ENCODE measurements at places on chromosomes 5 and 9.

- DNase-seq = no peak
These were observed at the start of gene BSPRY for GRCh38 chr9:113349445-113350094. BSPRY (plus strand) TSS chr9:113349541; CDS start chr9:113349580, 39 bp downstream.

- no peak for DNase-seq
These were observed 375.7 kb upstream of the PRR16 start for GRCh38 chr5:120088412-120088811.

- DNase-seq = no peak
These were observed 315.6 kb upstream of the DAB2 start for GRCh38 chr5:39740404-39740803.

DNA sequence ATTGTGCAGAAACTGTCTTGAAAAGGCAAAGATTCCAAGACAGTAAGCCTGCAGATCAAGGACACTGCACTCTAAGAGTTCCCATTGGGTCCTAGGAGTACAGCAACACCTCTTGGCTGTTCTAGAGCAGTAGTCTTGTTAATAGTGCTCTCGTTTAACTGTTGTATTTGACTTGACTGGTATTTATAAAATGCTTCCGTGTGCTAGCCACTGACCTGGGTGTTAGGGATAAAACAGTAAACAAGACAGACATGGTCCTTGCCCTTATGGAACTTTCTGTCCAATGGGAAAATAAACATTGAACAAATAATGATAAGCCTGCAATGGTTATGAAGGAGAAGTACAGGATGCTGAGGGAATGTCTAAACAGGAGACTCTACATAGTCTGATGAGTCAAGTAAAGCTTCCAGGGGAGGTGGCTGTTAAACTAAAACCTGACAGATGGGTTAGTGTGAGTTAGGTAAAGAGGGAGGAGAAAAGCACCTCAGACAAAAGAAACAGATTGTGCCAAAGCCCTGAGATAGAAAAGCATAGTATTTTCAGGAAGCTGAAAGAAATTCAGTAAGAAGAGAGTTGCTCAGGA, 33.3 kb downstream of the TDRD7 start:
- no peak for DNase-seq

GRCh38 chr9:20335668-20336332, 286.5 kb downstream of the MLLT3 start:
- DNase-seq = no peak

GRCh38 chr5:78604689-78605285, 43.8 kb downstream of the LHFPL2 start:
- no peak for DNase-seq

- DNase-seq = no peak
These were observed 104.2 kb upstream of the PANK3 start for GRCh38 chr5:168683247-168683926.

- DNase-seq = no peak
These were observed 146.0 kb downstream of the LIFR start for GRCh38 chr5:38410304-38410990.

Measured in activated CD4-positive, alpha-beta T cell treated with anti-CD3 and anti-CD28 coated beads, Interleukin-2, amount 50 U/mL, for 1 hour (primary cell).